ENCODE measurements at places on chromosomes 7 and 10.
A peak's percentile ranks its signal among the peaks of the same experiment; 100 is the strongest.

GRCh38 chr7:42219447-42219846, 17.6 kb downstream of the GLI3 start:
- DNase-seq = no peak

DNA sequence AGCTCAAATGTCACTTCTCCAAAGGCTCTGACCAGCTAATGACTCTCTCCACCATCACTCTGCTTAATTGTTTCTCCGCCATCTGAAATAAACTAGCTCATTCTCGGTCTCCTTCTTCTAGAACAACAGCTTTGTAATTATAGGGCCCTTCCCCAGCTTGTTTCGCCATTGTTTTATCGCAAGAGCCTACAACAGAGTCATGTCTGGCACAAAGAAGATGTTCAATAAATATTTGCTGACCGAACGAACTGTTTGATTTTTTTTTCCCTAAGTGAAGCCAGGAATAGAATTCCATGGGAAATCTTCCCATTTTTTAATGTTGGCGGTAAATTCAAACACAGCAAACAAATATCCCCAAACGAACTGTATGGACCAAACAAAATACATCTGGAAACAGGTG, 63.8 kb upstream of the NMT2 start:
- DNase-seq = no peak

- DNase-seq = no peak
Observed at GRCh38 chr10:46542567-46543465, 13.6 kb downstream of the GPRIN2 start.

- no peak for DNase-seq
Observed at GRCh38 chr10:87558333-87558732, 53.6 kb downstream of the MINPP1 start.

- no peak for DNase-seq
Observed at GRCh38 chr7:28779954-28780353, 178.2 kb downstream of the TRIL start.

GRCh38 chr7:131945313-131945911, 389.0 kb upstream of the PODXL start:
- no peak for DNase-seq

DNA sequence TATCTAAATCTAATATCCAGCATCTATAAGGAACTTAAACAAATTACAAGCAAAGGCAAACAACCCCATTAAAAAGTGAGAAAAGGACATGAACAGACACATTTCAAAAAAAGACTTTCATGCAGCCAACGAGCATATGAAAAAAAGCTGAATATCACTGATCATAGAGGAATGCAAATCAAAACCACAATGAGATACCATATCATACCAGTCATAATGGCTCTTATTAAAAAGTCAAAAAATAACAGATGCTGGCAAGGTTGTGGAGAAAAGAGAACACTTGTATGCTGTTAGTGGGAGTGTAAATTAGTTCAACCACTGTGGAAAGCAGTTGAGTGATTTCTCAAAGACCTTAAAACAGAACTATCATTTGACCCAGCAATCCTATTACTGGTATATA, 334.4 kb upstream of the CACNA2D1 start:
- DNase-seq = no peak

GRCh38 chr10:68647672-68648341, 73.2 kb upstream of the CCAR1 start:
- DNase-seq = no peak

GRCh38 chr7:7688310-7688709, 30.1 kb downstream of the RPA3 start:
- DNase-seq = no peak

DNA sequence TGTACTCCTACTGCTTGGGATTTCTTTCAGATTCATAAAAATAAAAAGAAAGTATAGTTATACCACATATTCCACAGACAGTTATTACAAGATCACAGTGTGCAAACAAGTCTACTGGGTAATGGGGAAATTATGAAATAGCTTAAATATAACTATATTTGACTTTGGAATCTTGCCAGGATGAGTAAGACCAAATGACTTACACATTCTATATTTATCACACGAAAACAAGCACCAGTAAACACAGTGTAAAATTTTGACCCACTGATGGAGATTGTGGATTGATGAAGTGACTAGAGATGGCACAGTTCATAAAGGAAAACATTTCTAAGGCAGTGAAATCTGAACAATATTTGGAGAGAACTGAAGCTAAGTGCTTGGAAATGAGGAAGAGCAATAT, 339.7 kb downstream of the THSD7A start:
- no peak for DNase-seq

DNA sequence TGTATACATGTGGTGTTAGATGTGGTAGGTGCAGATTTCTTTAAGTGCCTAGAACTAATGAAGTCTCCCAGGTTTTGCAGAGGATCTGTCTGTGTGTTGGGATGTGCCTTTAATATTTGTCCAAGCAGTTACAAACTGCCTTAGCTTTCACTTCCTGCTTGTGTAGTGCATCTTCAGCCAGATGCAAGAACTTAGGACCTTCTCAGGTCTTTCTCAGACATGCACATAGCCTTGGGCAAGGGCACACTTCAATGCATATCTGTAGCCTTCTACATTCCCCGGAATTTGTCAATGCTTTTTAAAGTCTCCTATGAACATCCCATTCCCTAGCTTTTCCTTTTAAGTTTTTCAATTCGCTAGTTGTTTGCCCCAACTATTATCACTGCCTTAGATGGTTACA, 47.2 kb upstream of the SLC39A12 start:
- DNase-seq = no peak

DNA sequence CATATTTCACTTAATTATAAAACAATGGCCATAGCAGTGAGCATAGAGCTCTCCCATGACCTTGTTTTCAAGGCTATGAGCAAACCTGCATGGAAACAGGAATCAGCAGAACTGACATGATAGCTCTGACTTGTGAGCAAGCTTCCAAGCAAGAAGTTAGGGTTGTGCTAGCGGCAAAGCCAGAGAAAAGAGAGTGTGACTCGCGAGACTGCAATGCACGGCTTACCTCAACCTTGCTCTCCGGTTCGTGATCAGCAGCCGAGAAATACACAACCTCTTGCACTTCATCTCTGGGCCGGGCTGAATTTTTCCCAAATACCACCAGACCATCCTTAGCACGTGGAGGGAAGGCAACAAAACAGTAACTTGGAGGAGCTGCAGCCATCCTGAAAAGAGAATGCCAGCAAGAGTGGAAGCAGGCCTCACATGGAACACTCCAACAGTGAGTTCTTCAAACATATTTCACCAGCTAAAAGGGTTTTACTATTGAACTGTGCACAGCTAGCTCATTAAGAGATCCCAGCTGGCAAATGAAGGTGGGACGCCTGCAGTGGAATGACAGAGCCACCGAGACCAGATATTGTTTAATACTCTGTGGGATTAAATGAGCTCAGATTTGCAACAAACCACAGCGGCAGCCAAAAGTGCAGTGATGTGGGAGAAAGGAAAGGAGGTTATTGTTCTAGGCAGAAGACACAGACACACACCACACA, 20.8 kb downstream of the SCRN1 start:
- no peak for DNase-seq

DNA sequence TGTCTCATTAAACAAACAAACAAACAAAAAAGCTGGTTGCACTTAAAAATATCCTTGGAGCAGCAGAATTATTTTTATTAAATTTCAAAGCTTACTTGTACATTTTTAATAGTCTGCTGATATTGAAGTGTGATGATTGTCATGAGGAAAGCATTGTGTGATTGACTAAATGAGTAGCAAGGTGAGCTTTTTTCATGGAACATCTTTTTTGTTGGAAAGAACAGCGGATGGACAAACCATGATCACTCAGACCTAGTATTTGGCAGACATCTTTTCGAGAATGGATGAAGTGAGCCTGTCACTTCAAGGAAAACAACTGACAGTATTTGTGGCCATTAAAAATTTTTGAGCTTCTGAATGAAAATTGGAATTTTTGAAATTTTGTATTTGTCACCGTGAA, 5.7 kb upstream of the CALML3 start:
- DNase-seq = no peak

DNA sequence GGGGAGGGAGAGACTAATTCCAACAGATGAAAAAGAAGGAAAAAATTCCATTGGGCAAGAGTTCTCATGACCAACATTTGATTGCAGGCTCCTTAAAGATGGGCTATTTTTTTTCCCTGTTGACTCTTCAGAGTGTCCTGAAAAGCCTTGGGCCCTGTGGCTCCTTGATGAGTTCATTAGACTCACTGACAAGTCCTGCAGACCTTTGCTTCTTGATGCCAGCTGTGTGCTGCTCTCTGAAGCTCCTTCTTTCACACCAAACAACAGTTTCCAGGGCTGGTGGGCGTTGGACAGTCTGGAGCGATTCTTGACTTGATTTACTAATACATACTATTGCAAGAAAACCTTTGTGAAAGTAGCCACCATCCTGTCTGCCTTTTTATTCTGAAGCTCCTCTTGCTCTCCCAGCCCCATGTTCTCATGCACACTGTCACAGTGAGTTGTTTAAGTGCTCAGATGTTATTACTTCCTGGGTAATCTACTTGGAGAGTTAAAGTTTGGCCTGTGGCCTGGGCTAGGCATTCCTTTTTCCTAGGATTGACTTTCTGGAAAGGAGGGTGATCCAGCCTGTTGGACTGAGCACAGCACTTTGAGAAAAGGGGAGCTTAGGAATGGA, 250.3 kb downstream of the PTEN start:
- no peak for DNase-seq

GRCh38 chr7:41656366-41656765, 46.5 kb downstream of the INHBA start:
- DNase-seq = no peak

GRCh38 chr7:66970310-66970709, 25.1 kb downstream of the SBDS start:
- no peak for DNase-seq

DNA sequence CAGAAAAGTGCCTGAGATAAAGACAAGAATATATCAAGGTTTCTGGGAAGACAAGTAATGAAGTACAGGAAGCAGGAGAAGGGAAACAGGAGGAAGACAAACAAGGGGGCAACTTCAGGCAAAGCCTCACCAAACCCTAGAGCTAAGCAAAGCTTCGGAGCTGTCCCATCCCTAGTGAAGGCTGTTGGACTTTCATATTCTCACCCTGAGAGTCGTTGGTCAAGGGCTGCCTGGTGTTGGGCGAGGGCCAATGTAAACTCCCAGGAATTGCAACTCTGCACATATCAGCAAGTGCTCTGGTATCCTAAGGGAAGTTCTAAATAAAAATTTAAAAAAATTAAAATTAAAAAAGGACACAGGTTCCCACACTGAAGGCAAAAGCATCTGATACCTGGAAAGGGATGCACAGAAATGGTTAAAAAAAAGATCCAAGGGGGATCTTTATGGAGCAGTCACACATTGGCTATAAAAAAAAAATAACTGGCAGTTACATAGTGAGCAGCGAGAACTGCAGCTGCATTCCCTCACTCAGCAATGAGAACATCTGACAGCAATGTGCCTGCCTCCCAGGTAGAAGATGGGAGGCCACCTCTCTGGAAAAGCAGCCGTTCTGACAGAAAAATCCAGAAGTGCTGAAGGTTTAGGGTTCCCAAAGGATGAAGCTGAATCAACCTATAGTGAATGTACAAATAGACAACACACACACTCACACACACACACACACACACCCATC, 304.7 kb downstream of the WDR11 start:
- DNase-seq = no peak

GRCh38 chr7:100586266-100587025, at the start of gene FBXO24:
Gene FBXO24 (plus strand): TSS chr7:100586328. CDS start chr7:100586626, 298 bp downstream.
- DNase-seq = peak; percentile 97

DNA sequence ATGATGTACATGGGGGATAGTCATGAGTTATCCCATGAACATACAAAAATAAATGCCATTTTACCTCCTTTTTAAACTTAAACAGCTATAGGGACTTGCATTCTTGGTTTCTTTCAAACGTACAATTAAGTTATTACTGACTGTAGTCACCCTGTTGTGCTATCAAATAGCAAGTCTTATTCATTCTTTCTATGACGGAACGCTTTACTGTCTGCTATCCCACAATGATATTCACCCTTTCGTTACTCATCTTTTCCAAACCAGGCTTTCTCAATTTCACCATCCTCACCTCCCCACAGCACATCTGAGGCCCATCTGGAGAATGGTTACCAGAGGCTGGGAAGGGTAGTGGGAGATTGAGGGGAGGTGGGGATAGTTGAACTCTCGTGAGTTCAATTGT, 218.8 kb downstream of the PHF14 start:
- no peak for DNase-seq

- no peak for DNase-seq
Observed at GRCh38 chr10:12705943-12706342, 295.6 kb downstream of the CCDC3 start.

DNA sequence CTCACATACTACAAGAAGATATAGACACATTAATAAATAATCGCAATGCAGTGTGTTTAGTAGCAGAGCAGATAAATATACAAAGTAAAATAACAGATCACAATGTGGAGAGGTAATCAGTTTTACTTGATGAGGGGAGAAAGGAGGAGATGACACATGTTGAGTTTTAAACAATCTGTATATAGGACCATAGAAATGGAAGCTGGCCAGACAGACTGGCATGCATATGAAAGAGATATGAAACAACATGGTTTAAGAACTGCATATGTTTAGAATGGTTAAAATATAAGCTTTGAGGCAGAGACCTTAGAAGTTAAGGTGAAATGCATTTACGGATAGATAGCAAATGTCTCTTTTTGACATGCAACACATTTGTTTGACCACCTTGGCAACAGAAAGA, 19.8 kb upstream of the CCDC7 start:
- DNase-seq = no peak

- no peak for DNase-seq
Observed at GRCh38 chr7:85464042-85464651, 277.3 kb upstream of the SEMA3D start.

DNA sequence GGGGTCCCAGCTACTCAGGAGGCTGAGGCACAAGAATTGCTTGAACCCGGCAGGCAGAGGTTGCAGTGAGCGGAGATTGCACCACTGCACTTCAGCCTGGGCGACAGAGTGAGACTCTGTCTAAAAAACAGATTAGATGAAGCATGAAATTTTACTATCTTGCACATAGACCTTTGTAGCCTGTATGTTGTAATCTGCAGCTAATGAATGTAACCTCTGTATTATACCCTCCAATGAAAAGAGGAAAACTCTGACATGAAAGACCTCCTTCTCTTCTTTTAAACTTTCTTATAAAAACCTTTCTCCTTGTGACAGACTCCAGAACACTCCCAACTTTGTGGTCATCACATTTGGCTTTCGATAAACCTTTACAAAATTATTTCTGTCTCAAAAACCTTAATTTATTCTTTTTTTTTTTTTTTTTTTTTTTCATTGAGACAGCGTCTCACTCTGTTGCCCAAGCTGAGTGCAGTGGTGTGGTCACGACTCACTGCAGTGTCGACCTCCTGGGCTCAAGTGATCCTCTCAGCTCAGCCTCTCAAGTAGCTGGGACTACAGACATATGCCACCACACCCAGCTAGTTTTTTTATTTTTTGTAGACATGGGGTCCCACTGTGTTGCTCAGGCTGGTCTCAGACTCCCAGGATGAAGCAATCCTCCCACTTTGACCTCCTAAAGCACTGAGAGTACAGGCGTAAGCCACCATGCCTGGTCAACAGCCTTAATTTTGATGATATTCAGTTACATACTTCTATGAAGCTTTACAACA, 97.4 kb downstream of the SVOPL start:
- no peak for DNase-seq

- DNase-seq = no peak
Observed at GRCh38 chr10:27345455-27345920, 104.9 kb upstream of the ACBD5 start.

- DNase-seq = no peak
Observed at GRCh38 chr7:141704741-141705140, 2.8 kb upstream of the DENND11 start.

Data from activated CD8-positive, alpha-beta memory T cell treated with anti-CD3 and anti-CD28 coated beads for 1 hour (primary cell).